ENCODE measurements at places on chromosomes 5 and 9.

- no peak for DNase-seq
These were observed 74.0 kb downstream of the MRPS27 start for GRCh38 chr5:72245951-72246532.

GRCh38 chr9:108017671-108018070 is 528.1 kb upstream of the KLF4 start:
- no peak for DNase-seq

DNA sequence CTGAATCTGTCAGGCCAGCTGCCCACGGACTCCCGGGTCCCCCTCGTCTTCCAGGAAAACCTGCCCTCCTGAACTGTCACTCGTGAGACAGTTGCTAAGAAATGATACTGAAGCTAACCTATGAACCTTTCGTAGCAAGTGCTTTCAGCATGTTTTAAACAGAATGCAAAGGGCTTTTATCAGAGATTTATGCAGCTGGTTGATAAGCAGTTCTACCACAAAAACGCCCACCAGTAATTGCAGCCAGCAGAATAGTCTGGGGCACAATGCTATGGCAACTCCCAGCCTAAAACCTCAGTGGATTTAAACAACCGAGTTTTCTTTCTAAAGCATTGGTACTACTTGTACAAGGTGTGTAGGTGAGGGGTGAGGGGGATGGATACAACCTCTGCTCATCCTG is 97.5 kb downstream of the IRX2 start:
- DNase-seq, result no peak

- DNase-seq, result no peak
These were observed 81.6 kb downstream of the CYFIP2 start for GRCh38 chr5:157347301-157348048.

DNA sequence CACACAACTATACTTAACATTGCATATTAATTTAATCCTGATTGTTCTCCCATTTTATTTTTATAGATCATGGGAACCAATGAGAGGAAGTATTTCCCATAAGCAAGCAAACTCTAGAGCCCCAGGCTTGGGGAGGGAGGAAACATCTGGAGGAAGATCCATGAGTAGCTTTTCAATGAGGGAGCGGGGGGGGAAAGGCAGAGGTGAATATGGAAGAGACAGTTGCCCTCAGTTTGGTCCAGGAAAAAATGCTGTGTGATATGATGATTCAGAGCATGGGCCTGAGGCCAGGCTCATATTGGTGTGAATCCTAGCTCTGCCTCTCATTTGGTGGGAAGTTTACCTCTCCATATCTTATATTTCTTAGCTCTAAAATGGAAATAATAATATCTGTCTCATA is 42.2 kb upstream of the ALDOB start:
- no peak for DNase-seq

- DNase-seq, result no peak
These were observed 72.1 kb downstream of the PRLR start for GRCh38 chr5:35158204-35158603.

DNA sequence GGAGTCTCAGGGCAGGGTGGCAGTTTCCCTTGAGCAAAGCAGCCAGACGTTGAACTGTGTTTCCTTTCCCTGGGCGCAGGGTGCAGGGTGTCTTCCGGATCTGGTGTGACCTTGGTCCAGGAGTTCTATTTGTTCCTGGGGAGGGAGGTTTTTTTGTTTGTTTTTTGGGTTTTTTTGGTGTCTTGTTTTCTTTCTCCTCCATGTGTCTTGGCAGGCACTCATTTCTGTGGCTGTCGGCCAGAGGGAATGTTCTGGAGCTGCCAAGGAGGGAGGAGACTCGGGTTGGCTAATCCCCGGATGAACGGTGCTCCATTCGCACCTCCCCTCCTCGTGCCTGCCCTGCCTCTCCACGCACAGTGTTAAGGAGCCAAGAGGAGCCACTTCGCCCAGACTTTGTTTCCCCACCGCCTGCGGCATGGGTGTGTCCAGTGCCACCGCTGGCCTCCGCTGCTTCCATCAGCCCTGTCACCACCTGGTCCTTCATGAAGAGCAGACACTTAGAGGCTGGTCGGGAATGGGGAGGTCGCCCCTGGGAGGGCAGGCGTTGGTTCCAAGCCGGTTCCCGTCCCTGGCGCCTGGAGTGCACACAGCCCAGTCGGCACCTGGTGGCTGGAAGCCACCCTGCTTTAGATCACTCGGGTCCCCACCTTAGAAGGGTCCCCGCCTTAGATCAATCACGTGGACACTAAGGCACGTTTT is 3.5 kb upstream of the PHYHD1 start:
- no peak for DNase-seq

GRCh38 chr9:117677572-117677971 is 26.6 kb upstream of the TLR4 start:
- DNase-seq, result no peak

DNA sequence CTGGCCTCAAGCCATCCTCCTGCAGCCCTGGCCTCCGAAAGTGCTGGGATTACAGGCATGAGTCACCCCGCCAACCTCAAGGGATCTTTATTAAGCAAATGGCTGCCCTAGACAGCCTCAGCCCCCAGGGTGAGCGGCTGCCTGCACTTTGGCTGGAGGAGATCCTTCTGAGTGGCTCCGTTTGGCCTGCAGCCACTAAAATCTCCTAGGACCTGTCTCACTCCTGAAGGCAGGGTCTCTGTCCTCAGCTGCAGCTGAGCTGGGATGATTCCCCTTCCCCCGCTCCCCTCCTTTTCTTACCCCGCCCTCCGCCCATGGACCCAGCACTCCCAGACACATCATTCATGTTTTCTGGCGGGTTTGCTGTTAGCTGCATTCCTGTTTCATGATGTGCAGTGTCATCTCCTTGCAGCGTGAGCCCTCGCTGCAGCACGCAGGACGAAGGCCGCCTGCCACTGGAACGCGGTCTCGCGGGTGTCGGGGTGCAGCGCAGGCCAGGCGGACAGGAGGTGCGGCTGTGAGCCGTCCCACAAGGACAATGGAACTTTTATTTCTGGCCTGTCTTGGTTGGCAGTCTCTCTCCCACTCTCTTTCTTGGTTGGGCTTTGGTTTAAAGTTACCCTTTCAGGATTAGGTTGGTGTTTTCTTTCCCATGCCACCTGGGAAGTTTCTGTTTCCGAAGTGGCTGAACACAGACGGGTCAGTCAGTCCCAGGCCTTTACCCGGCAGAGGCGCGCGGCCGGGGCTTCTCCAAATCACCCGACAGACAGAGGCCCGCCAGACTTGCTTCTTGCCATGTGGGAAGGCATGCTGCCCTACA is 137.1 kb downstream of the FOXD1 start:
- DNase-seq, result no peak

GRCh38 chr5:180315762-180316212 is 23.9 kb upstream of the MAPK9 start:
- DNase-seq, result peak; percentile 63

DNA sequence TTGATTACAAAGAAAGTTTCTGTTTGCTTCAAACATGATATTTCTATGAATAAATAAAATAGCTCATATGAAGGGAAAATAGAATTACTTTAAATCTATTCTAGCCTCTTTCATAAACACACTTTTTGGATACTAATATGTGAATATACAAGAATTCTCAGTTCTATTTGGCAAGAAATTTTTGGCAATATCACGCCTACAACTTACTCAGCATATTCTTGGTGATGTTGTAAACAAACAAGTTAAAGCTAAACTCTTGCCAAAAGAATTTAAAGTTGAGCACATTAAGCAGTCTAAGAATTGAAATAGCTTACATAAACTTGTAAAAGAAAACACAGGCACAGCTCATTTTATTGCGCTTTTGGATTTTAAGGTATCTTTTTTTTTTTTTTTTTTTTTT is 209.8 kb downstream of the CDH12 start:
- DNase-seq, result no peak

DNA sequence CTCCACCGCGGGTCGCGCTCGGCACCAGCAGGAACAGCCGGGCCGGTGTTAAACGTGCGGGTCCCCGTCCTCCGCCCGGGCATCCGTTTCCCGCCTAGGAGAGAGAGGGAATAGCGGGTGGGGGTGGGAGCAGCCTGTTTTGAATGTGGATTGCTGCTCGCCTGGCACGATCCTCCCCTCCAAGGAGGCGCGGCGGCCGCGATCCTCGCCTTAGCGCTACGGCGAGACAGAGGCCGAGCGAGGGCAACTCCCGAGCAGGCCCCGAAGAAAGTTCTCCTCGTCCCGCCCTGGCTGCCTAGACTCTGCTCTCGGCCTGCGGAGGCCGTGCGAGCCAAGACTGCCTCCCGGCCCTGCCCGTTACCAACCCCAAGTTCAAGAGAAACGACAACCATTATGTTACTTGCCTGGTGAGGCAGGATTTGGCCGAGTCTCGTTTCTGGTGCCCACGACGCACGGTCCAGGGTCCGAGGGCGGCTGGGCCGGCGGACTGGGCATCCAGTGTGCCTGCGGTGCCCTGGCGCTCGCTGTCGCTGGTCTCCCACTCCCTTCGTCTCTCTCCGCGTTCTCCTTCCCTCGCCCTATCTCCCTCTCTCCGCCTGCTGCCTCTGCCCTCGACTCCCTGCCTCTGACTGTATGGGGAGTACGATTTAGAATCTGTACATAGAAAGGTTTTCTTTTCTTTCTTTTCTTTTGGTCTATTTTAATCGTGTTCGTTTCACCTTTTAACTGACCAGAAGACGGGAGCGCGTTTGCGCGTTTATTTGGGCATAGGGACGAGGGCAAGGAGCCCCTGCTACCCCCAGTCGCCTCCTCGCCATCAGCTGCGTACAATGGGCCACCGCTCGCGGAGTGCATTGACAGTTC is 724 bp downstream of the NR2F1-AS1 start:
- DNase-seq, result no peak

Measured in activated T-cell treated with anti-CD3 and anti-CD28 coated beads for 24 hours (primary cell).